ENCODE measurements at places on chromosomes 1 and 21.

DNA sequence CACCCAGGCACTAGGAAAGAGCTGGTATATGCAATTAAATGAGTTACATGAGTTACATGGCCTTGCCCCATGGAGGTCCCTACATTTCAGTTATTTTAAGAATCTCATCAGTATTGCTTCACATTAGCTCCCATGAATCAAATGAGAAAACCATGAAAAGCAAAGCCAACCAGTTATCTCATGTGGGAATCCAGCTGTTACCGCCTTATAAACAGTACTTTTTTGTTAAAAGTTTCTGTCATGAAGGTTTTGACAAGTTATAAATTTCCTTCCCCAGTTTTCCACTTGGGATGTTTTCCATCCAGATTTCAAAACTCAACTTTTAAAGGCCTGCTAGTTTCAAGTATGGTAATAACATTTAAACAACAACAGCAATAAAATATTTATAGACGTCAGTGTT, 544.8 kb downstream of the NUF2 start:
- no peak for DNase-seq

DNA sequence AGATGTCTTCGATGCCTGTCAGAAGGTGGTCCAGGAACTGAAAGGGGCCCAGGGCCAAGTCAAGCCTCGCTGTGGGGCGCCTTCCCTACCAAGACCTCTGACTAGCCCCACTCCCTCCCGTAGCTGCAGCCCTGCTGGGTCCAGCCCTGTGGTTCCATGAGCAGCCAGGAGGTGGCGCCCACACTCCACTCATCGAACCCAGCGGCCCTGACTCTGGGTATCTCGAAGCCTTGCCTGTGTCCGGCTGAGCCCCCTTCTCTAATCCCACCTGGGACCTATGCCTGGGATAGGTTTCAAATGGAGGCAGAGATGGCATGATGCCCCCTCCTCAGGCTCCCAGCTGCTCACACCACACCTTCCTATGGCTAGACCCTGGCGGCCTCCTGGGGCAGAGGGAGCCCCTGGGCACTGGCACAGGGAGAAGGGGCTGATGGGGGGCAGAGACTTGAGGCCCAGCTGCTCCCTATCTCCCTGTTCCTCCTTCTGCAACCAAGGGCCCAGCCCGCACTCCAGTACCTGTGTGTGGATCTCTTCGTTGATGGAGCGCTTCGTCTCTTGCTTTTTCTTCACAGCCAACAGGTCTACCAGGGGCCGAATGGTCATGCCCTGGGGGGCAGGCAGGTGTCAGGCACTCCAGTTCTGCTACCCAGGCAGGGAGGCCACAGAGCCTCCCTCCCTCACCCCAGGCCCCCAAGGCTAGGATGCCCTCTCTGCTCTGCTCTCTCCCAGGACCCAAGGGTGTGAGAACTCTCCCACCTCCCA, 52.0 kb downstream of the SLC9A1 start:
- DNase-seq: peak; percentile 80

DNA sequence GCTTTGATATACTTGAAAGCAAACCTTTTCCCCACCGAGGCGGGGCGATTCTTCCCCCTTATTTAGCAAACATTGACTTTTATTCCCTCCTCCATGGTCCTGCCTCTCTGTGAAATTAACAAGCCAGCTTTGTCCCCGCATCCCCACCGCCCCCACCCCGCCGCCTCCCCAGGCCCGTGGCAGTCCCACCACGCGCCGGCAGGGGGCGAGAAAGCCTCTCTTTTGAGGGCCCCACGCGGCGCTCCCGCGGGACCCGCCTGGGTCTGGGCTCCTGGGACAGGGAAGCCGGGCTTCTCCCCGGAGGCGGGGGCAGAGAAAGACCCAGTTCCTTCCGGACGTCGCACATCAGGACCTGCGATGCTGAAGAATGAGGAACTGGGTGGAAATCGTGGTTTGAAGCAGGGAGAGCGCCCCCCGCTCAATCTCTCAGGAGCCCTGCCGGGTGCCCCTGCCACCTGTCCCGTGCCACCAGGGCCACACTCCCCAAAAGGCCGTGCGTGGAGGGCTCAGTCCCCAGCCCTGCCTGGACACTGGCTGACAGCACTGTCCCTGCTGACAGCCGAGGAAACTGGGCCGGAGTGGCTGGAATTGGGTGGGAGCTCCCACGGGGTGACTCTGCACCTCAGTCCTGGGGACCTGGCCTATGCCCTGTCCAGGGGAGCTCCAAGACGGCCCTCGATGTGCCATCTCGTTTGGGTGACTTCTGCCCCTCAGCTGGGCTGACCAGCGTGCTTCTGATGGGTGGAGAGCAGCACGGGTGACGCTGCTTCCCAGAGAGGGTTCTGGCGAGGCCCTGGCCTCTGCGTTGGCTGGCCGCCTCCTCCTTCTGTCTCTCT, 8.6 kb upstream of the ACTRT2 start:
- DNase-seq: peak; percentile 57

DNA sequence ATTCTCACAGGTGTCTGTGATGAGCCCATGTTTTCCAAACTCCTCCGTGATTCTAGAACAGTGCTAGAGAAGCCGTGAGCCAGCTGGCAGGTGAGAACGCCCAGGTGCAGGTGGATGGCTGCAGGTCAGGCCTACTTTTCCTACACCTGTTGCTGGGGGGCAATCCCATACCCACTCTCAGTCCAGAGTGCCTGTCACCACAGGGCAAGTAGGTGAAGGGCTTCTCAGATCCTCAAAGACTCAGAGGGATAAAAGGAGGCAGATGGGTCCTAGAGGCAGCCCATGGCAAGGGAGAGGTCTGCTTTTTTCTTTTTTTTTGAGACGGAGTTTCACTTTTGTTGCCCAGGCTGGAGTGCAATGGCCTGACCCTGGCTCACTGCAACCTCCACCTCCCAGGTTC, 50.7 kb upstream of the H6PD start:
- DNase-seq: no peak

DNA sequence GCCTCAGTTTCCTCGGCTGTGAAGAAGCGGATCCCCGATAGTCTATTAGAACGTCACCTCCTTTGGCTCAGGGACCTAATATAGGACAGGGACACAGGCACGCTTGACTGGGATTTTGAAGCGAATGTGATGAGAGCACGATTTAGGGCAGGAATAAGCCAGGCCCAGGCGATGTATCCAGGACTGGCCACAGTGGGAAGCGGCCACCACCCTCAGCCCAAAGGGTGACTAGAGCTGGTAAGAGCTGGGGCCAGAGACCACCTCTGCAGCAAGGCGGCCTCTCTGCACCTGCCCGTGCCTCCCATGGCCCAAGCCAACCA, 100.0 kb upstream of the VAMP3 start:
- no peak for DNase-seq

DNA sequence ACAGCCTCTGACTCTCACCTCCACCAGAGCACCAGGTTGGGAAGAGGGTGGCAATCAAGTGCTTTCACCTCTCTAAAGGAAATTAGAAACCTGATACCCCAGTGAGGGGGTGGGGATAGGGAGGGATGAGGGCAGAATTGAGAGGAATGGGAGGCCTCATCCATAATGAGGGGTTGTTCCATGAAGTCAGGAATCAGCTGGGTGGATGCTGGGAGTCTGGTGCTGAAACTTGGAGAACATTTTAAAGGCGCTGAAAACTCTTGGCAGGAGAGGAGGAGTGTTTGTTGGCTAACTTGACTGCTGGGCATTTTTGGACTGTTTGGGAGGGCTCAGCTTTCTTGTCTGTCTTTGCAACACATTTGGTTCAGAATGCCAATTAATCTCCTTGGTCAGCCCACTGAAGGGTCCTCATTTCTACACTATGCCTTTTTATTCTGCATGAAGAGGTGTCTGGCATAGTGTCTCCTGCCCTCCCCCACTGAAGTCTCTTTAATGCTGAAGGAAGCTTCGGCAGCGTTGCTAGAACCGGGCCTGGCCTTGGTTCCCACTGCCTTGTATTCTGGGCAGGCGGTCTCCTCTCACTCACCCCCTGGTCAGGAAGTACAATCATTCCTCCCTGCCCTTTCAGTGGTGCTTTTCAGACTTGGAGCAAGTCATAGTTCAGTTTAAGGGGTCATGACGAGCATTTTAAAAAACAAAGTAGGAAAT, 2.2 kb downstream of the PHGDH start:
- DNase-seq: peak; percentile 73

DNA sequence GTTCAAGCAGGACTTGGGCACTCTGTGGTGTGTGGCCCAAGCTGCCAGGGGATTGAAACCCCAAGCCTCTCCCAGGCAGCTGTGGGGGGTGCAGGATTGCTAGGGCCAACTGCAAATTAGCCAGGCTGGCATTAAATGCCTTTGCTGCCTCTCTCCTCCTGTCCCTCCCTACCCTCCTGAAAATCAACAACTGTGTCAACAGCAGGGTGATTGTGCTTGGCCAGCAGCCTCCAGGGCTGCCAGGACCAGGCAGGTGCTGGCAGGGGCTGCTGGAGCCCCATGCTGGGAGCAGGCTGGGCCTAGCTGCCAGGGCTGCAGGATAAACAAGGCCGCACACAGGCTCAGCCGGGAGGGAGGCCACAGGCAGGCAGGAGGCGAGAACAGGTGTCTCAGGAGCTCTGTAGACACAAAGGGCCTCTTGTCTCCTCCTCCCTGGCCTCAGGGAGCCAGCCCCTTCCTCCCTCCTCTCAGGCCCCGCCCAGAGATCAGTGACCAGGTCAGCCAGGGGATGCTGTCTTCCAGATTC, 11.4 kb downstream of the SOX13 start:
- peak; percentile 77 for DNase-seq

DNA sequence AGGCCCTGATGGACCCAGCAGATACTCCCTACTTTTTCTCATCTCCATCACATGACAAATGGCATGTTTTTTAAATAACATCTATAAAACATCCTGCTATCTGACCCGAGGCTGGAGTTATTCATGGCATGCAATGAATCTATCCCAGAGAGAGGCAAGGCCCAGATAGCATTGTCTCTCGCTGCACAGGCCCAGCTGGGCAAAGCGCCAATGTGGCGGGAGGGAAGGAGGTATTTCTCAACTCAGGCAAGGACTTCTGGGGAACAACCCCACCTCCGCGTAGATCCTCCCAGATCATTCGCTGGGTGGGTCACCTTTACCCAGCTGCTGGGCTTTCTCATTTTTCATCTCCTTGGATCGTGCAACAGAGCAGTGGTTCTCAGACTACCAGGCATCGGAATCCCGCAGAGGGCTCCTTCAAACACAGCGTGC, 59.8 kb downstream of the ERG start:
- no peak for DNase-seq

DNA sequence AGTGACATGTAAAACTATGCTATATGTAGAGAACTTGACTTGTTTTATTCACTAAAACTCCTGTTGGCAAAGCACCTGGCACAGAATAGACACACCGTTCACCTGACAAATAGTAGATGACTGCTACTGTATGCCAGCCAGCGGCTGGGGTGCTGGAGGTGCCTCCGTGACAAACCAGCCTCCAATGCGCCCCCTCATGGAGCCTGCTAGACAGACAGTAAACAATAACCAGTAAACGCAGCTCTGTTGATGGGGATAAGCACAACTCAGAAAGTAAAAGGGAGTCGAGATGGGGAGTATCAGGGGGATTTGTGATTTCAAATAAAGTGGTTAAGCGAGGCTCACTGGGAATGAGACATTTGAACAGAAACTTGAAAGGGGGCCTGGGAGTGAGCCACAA, 107.2 kb downstream of the PRDM2 start:
- no peak for DNase-seq
